ENCODE measurements at places on chromosomes 4 and X.

GRCh38 chr4:4810092-4810774 lies 49.2 kb upstream of the MSX1 start:
- DNase-seq, result no peak

- DNase-seq, result no peak
Measured at GRCh38 chrX:97211070-97211469, 327.4 kb downstream of the RPA4 start.

GRCh38 chrX:77505227-77505626 lies 58.0 kb downstream of the FGF16 start:
- DNase-seq, result no peak

- DNase-seq, result no peak
Measured at GRCh38 chr4:135485371-135485770, 1283.8 kb upstream of the PABPC4L start.

- DNase-seq, result no peak
Measured at GRCh38 chrX:136227948-136228838, 23.0 kb downstream of the MAP7D3 start.

DNA sequence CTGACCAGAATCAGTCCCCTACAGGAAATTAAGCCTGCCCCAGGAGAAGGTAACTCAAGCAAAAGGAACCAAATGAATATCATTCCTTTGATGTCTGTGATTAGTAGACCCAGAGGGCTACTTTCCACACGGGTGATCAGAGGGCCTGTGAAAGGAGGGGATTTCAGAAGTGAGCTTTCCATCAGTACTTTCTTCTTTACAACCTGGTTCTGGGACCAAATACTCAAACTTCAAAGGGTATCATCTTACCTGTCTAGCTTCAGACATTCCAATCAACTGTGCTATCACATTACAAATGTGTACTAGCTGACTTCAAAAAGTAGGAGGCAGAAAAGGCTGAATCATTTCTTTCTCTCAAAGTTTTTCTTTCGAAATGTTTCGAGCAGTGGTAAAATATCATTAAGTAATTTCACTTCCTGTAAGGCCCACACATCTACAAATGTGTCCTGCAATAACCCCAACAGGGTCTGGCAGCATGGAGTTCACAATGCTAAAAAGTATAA lies 23.9 kb downstream of the ACSL4 start:
- no peak for DNase-seq

- no peak for DNase-seq
Measured at GRCh38 chr4:48244665-48245064, 25.0 kb downstream of the TEC start.

GRCh38 chr4:19224820-19225219 lies 1026.9 kb upstream of the SLIT2 start:
- DNase-seq, result no peak

GRCh38 chr4:26289401-26289800 lies 31.4 kb upstream of the RBPJ start:
- no peak for DNase-seq

DNA sequence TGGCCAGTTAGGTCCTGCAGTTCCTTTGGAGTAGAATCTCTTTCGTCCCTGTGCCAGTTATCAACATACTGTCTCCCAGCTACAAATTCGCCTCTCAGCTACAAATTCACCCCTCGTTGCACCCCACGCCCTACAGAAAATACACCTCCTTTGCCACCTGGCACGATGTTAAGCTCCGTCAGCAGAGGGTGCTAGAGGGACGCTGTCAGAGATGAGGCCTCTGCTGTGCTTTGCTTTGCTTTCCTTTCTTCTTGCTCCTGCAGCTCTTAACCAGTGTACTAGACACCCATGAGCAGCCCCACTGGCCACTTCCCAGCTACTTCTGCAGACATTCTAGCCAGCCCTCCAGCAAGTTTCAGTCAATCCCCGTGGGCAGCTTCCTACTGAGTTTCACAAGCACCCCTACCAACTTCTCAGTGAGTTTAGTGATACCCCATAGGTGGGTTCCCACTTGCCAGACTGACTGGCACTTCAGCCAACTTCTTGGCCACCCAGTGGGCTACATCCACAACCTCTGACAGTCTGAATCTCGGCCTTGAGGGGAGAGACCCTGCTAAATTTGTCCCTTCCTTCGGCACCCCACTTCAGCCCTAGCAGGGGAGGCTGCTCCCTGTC lies 21.8 kb downstream of the HAUS3 start:
- peak; percentile 82 for DNase-seq

- DNase-seq, result no peak
Measured at GRCh38 chrX:2261831-2262667, 238.7 kb downstream of the DHRSX start.

DNA sequence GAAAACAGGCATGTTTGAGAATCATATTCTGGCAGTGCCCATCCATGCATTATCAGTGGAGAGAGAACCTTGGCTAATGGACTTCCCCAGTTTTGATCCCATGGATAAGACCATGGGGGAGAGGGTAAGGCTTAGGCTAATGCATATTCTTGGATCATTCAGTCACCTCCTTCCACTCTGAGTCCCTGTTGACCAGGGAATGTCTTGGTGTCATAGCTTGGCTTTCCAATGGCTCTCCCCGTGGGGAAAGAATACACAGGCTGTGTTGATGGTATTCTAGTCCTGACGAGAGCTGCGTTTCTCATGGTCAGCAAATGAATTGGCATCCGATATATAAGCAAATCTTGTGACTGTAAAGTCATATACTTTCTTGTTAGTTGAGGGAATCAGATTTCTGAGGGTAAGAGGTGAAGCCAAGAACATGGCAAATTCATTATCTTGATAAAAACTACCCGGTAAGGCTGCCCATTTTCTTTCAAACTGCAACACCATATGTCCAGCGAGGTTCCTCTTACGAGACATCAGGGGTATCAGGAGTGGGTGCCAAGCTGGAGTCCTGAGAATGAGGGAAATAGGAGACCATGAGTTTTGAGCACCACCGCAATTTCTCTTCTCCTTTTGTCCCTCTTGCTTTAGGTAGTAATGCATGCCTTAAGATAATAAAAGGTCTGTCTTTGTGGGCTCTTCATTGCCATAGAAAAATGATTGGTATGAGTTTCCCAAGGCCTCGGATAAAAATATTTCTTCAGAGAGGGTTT lies 18.0 kb downstream of the RHOH start:
- DNase-seq, result no peak

GRCh38 chr4:182222766-182223165 lies 20.4 kb upstream of the TENM3 start:
- DNase-seq, result no peak

DNA sequence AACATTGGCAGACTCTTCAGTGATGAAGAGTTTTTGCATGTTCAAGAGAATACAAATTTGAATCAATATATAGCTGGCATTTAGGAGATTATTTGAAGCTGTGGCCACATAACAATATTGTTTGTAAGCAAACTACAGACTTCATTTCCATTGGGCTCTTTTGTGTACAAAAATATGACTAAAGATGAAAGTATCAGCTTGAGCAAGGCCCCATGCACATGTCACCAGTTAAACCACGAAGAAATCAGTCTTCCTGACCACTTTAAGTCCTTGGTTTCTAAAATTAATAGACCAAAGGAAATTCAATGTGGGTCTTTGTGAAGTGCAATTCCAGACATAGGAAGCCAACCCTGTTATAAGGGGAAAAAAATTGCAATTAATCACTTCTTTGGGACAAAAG lies 1664.6 kb upstream of the ADGRL3 start:
- no peak for DNase-seq

DNA sequence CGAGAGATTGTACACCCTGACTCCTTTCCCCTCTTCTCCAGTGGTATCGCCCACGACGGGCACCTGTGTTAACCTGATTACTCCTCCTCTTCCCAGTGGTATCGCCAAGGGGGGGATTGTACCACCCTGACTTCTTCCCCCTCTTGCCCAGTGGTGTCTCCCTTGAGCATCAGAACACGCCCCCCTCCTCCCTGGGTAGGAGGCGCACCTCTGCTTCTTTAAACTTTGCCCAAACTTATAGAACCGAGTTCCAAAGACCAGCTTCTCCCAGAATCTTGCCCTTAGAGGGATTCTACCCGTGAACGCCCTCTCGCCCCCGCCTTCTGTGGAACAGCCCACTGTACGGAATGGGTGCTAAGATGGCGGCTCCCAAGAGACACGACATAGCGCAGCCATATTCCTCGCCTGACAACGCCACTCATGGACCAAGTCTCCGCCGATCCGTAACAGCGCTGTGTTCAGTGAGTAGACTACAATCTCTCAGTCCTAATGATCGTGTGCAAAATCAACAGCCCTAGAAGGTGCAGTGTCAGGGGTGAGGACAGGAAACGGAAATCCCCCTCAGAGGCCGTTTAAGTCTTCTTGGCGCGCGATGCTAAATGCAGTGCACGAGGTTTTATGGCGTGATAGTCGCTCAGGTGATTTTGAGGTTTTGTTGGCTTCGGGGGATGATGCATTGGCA lies 4.2 kb upstream of the ZNF157 start:
- DNase-seq, result peak; percentile 62

- DNase-seq, result peak; percentile 65
Measured at GRCh38 chr4:26860922-26861433, 337 bp downstream of the STIM2 start.

DNA sequence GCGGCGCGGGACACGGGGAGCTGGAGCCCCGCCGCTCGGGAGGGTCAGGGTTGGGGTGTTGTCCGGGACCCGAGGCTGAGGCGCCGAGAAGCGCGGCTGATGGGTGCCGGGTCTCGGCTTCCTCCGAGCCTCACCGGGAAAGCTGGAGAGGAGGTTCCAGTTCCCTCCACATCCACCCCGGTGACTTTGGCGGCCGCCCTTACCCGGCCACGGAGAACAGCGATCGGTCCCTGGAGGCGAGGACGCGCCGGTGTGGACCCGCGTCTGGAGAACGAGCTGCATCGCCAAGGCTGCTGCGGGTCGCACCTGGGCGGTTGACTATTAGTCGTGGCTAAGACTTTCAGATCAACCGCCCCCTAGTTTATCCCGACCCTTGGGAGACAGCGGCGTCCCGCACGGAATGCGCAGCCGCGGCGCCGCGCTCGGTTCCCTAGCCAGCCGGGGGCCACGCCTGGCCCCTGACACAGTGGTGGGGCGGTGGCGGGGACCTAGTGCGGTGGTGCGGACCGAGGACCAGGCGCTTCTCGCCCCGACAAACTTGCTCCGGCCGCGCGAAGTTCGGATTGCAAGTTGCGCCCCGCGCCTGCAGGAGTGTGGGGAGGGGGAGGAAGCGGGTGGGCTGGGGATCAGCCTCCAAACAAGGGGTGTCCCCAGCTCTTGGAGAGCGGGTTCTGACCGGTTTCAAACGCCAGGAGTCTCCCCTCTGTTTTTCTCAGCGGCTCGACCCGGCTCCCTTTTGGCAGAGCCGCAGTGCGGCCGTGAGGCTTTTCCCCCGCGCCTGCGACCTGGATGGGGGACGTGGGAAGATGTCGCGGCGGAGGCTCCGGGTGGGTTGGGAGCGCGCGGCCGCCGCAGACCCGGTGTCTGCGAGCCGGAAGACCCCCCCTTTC lies 568 bp downstream of the FHDC1 start:
- DNase-seq, result peak; percentile 39

DNA sequence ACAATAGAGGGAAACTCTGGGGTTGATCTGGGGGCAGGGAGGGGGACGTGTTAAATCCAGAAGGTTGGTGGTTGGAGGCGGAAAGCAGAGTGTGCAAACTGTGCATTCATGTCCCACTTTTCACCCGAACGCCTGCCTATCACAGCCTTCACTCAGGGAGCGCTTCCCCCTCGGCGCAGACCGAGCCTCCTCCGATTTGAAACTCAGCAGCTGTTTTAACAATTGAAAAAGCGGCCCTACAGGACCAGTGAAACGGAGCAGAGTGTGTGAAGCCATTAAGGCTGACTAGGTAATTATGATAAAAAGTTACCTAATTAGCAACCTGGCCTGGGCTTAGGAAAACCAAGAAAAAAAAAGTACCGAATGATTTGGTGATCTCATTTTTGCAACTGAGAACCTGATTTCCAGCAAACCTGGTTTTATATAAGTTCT lies 685 bp upstream of the NDNF start:
- no peak for DNase-seq

DNA sequence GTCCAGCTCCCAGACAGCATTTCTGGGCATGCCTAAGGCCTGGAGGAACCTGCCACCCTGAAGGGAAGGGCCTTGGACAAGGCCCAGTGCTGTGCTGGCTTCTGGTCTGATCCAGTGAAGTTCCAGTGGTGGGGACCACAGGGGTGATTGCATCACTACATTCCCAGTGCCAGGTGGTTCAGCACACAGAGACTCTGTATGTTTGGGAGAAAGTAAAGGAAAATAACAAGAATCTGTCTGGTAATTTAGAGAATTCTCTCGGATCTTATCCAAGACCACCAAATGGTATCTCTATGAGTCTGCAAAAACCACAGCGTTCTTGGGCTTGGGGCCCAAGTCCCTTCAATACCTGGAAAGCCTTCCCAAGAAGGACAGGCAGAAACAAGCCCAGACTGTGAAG lies 131.8 kb upstream of the MAD2L1 start:
- no peak for DNase-seq

GRCh38 chr4:142600952-142601351 lies 245.1 kb downstream of the INPP4B start:
- DNase-seq, result no peak

GRCh38 chrX:70452143-70452733 lies 7.6 kb downstream of the DLG3 start:
- peak; percentile 70 for DNase-seq
